KBM-7 (cell line): ENCODE measurements at places on chromosomes 12 and 14.

- no peak for DNase-seq
Observed at GRCh38 chr12:77796775-77797174, 33.9 kb upstream of the NAV3 start.

DNA sequence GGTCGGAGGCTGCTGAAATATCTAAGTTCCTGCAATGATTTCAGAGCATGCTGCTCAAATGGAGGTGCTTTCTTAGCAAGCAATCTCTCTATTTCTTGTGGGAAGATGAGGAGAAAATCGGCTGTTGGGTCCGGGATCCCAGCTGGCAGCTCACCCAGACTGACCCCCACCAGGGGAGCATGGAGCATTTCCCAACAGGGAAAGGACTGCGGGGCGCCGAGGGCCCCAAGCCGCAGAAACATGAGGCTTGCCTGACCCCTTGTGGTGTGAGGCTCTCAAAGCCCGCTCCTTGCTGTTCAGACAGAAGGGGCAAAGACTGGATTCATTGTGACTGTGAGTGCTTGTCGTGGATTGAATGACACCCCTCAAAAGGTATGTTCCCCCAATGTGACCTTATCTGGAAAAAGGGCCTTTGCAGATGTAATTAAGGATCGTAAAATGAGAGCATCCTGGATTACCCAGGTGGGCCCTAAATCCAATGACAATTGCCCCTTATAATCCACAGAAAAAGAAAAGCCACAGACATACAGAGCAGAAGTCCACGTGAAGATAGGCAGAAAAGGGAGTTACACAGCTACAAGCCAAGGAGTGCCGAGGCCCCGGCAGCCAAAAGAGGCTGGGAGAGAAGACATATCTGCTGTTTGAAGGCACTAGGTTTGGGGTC is 116.3 kb upstream of the VASH1 start:
- DNase-seq: peak; percentile 55

GRCh38 chr12:25990495-25990894 is 32.0 kb downstream of the RASSF8 start:
- DNase-seq: no peak

GRCh38 chr14:75645056-75645455 is 15.6 kb downstream of the ERG28 start:
- no peak for DNase-seq

DNA sequence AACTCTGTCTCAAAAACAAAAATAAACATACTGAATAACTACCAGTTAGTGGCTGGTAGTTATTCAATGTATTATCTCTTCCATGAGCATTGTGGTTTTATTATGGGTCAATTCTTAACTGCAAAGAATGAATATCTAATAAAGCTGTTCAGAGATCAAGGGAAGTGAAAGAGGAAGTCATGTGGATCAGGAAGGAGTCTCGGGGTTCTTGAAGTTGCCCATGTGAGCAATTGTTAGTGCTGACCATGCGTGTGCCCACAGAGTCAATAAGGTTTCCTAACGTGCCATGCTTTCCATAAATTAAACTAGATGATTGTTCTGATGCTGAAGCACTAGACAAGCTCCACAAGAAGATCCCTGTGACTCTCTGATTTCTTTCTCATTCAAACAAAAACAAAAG is 136.5 kb upstream of the CPSF6 start:
- DNase-seq: peak; percentile 54

- DNase-seq: no peak
Observed at GRCh38 chr12:94309373-94309772, 150.3 kb downstream of the CEP83 start.

GRCh38 chr12:105820429-105821125 is 318.2 kb downstream of the NUAK1 start:
- no peak for DNase-seq

DNA sequence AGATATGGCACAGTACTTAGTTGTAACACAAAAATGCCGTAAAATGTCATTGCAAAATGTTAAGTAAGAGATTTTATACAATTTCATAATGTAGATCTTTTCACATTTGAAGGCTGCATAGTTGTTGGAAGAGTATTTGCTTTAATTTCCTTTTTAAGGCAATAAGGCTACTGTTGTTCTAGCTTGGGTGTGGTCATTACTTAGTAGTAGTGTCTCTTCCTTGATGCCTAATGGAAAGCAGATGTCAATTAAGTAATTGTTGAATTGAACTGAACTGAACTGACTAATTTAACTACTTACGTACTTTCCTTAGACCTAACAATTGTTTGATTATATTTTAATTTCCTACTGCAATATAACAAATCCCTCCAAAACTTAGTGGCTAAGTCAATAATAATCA is 181.7 kb downstream of the FLRT2 start:
- no peak for DNase-seq

DNA sequence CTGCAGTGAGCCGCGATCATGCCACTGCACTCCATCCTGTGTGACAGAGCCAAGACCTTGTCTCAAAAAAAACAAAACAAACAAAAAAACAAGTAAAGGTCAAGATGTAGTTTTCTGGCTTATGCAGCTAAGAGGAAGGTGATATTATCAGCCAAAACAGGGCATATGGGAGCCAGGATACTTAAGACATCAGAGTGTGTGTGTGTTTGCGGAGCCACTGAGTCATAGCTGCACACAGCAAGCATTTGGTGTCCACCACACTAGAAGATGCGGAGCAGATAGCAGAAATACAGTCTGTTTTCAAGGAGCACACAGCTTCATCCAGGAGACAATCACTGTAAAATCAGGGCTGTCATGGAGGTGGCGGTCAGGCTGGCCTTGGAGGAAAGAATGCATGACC is 72.6 kb upstream of the REP15 start:
- no peak for DNase-seq

- DNase-seq: peak; percentile 55
Observed at GRCh38 chr14:100147181-100147631, 12.2 kb downstream of the DEGS2 start.

GRCh38 chr14:81192594-81192993 is 28.2 kb downstream of the GTF2A1 start:
- DNase-seq: no peak

DNA sequence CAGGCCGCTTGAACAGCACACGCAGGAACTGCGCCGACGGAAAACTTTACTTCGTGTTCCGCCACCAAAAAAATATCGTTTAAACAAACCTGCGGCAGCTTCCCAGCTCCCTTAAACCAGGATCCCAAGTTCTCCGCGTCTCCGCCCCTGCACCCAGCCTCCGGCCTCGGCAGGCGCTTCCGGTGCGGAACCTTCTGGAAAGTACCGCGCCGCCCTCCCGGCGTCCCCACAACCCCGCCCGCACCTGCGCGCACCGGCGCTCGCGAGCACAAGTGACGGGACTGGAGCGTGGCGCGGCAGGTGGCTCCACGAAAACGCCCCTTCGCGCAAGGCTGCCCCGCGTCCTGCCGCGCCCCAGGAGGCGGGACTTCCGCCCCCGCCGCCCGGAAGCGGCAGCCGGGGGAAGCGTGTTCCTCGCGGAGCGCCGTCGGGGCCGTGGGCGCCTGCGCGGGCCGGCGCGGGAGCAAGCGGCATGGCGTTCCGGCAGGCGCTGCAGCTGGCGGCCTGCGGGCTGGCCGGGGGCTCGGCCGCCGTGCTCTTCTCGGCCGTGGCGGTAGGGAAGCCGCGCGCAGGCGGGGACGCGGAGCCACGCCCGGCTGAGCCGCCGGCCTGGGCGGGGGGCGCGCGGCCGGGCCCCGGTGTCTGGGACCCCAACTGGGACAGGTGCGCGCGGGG is at the start of gene PGAM5:
Gene PGAM5, plus strand, starts transcription at position 438 of the 675 bp plus-strand sequence. Its CDS starts 35 bp downstream, at position 473.
- DNase-seq: peak; percentile 84

DNA sequence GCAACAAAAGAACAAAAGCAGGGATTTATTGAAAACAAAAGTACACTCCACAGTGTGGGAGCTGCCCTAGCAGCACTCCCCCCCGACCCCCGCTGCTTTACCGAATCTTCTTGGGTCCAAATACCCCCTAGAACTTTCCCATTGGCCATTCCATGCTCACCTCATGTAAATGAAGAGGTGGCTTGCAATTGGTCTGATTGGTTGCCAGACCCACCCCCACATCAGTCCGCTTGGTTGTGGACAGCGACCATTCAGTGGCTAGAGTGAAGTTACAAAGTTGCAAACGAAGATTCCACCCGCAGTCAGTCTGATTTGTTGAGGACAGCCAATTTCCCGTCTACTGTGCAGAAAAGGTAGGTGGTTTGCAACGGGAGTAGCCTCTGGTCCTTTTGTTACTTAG is 3.9 kb downstream of the STYX start:
- DNase-seq: no peak

DNA sequence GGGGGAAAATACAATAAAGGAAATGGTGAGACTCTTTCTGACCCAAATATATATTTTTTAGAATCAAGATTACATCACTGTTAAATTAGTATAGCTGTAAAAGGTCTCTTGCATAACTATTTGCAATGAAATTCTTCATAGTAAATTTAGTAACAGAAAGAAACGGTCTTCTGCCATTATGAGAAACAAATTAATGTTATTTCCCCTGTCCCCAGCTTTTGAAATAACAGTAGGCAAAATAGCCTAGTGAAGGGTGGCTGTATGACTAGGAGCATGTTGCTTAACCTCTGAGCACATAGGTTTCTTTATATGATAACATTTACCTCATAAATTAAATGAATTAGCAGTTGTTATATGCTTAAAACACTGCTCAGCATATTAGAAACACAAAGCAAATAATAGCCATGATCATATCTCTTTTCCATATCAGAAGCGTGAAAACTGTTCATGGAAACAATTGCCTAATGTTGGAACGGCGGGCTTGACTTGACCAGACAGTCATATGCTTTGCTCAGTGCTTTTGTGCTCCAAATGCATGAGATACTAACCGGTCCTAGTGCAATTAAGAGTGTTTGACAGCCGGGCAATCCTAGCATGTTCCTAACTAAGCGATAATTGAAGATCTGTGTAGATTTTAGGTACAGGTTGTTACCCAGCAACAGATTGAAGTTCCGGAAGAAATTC is 24.0 kb downstream of the BHLHE41 start:
- DNase-seq: no peak

GRCh38 chr14:33675415-33676130 is 275.3 kb downstream of the EGLN3 start:
- DNase-seq: no peak

- DNase-seq: no peak
Observed at GRCh38 chr12:76643438-76643837, 83.9 kb upstream of the OSBPL8 start.

DNA sequence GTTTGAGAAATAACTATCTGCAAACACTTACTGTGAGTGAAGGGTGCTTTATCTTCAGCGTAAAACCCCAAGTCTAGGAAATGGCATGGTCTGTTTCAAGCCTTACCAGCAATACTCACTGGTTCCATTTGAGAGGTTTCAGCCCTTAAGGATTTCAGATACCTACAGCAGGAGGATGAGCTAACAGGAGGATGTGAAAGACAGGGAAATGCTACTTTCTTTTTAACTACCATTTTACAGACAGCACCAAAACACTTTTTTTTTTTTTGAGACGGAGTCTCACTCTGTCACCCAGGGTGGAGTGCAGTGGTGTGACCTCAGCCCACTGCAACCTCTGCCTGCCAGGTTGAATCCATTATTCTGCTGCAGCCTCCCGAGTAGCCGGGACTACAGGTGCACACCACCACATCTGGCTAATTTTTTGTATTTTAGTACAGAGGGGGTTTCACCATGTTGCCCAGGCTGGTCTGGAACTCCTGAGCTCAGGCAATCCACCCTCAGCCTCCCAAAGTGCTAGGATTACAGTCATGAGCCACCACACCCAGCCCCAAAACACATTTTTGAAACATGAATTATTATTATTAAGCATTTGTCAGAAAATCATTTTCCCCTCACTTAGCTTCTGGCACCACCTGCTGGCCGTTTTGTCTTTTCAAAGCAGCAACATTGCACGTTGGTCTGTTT is 4.6 kb downstream of the MTRFR start:
- peak; percentile 64 for DNase-seq
